ENCODE measurements at places on chromosomes 1 and 21. TPM values are rescaled to one million over a fixed set of nuclear protein-coding genes. Genes with fewer than 3 reads are reported as not detected.

DNA sequence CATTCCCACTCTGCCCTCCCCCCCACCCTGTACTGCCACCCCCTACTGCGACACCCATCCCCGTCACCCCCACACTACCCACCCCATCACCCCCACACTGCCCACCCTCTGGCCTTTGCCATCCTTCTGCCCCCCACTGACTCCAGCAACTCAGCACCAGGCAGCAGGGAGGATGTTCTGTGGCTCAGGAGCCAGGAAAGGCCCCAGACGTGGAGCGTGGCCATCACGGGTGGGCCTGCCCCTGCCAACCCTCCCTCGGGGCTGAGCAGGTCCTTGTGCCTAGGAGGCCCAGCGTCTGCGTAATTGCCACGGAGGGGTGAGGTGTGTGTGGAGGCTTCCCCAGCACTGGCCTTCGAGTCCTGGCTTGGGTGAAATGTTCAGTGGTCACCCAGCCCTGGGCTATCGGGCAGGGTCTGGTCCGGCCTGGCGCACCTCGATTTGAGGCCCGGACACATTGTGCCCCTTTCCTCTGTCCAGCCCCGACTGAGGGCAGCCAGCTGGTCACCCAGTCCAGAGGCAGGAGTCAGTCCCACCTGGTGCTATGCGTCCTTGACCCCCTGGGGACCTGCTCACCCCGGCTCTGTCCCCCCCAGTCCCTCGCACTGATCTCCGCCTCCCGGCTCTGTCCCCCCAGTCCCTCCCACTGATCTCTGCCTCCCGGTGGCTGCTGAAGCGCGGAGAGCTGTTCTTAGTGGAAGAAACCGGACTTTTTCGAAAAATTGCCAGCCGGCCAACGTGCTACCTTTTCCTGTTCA is 23.0 kb downstream of the ARHGEF16 start:
- no peak for DNase-seq

DNA sequence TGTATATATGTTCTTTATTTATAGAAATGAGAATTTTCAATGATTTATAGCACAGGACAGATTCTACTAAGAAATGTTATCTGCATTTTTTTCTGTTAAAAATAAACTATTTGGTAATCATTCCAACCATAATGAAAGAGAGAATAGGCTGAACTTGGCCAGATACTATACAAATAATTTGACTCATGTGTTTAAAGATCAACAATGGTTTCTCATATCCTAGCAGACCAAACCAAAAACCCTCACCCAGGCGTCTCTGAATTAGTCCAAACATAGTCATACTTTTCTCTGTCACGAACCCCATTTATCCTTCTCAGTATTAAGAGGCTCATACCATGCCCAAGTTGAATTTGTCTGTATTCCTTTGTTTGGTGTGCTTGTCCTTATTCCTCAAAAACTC is 40.3 kb downstream of the RPE65 start:
- no peak for DNase-seq

The MYOM3 gene
- 0.65 TPM for total RNA-seq

The CGN gene
- 67.4 TPM for total RNA-seq

The AADACL4 gene
- total RNA-seq, result not detected
